ENCODE measurements at places on chromosomes 2 and 18. TPM values are rescaled to one million over a fixed set of nuclear protein-coding genes. Genes with fewer than 3 reads are reported as not detected.

DNA sequence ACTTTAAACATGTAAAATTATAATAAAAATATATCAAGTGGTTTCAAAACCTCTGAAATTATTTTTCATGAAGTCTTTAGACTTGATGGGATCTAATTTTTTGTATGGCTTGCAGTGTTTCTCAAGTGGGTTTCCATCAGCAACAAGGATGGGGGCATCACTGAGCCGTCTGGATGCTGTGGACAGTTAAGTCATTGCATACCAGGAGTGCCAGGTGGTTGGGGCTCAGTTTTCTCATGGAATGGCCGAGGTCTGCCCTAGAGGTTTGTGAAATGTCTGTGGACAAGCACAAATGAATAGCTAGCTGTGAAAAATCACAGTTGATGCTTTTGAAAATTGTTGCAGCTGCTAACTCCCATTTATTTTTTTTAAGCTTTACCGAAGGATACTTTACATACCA is 1.7 kb downstream of the PRELID3A start:
- H3K27ac ChIP-seq = no peak overlapping the region
- no peaks in the 10 kb centered on the region for H3K36me3 ChIP-seq

GRCh38 chr18:72762515-72763122 is 105.2 kb downstream of the NETO1 start:
- H3K4me3 ChIP-seq = no peak overlapping the region
- no peak overlapping the region for H3K27ac ChIP-seq
- H3K36me3 ChIP-seq = no peaks in the 10 kb centered on the region
- H3K4me1 ChIP-seq = no peaks in the 10 kb centered on the region
- H3K27me3 ChIP-seq = no peaks in the 10 kb centered on the region

DNA sequence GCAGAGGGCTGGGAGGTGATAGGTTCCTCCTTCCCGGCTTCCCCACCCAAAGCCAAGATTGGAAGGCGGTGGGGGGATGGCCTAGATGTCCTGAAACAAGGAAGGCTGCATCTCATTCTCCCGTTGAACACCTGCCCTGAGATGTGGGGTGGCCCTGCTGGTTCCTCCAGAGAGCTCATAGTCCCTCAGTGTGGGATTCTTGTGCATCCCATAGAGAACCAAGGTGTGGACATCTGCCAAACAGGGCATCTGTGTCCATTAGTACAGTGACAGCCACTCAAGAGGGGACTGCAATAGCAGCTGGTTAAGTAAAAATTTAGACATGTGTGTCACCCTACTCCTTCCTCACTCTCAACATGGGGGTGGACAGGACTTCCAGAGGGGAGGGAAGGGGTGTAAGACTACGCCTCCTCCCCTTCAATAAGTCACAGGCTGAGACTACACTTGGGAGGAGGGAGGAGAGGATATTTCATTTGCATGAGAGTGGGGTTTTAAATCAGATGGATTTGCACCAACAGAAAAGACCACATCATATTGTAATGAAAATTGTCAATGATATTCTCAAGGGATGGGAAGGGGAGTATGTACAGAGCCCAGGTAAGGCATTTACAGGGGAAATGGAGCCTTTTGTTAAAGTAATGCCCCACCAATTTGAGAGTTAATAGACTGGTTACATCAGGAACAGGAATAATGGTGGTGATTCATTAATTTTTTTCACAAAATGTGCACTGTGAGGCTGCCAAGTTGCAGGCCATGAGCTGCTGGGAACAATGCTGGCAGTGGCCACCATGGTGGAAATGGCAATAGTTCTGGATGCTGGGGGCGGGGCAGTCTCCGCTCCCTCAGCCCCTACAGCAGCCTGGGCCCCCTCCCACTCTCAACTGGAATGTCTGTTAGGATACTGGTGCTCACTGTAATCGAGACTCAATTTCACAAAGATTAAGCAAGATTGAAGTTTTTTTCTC is 80.6 kb downstream of the TEX51 start:
- H3K36me3 ChIP-seq = no peaks in the 10 kb centered on the region
- no peak overlapping the region for H3K27ac ChIP-seq
- no peaks in the 10 kb centered on the region for H3K27me3 ChIP-seq
- H3K4me1 ChIP-seq = peaks cover 15% of the 10 kb centered on the region

- no peaks in the 10 kb centered on the region for H3K27me3 ChIP-seq
- no peak for DNase-seq
Observed at GRCh38 chr2:5111581-5111980, 580.6 kb upstream of the SOX11 start.

- H3K4me1 ChIP-seq = no peaks in the 10 kb centered on the region
- peak; percentile 51 for DNase-seq
- H3K36me3 ChIP-seq = no peaks in the 10 kb centered on the region
- no peak overlapping the region for H3K27ac ChIP-seq
- no peaks in the 10 kb centered on the region for H3K27me3 ChIP-seq
- no peak overlapping the region for H3K4me3 ChIP-seq
Observed at GRCh38 chr2:172674034-172674967, 61.3 kb upstream of the RAPGEF4 start.

- H3K36me3 ChIP-seq = no peaks in the 10 kb centered on the region
- no peak overlapping the region for H3K4me3 ChIP-seq
- DNase-seq = no peak
- H3K27ac ChIP-seq = no peak overlapping the region
Observed at GRCh38 chr2:235508371-235509160, 14.7 kb downstream of the AGAP1 start.

Gene PLGLB2
- 8.9 TPM for total RNA-seq

Gene FBLN7
- 10.3 TPM for total RNA-seq
